Hepatocyte (in vitro differentiated cells): ENCODE measurements at places on chromosomes 4 and X.

DNA sequence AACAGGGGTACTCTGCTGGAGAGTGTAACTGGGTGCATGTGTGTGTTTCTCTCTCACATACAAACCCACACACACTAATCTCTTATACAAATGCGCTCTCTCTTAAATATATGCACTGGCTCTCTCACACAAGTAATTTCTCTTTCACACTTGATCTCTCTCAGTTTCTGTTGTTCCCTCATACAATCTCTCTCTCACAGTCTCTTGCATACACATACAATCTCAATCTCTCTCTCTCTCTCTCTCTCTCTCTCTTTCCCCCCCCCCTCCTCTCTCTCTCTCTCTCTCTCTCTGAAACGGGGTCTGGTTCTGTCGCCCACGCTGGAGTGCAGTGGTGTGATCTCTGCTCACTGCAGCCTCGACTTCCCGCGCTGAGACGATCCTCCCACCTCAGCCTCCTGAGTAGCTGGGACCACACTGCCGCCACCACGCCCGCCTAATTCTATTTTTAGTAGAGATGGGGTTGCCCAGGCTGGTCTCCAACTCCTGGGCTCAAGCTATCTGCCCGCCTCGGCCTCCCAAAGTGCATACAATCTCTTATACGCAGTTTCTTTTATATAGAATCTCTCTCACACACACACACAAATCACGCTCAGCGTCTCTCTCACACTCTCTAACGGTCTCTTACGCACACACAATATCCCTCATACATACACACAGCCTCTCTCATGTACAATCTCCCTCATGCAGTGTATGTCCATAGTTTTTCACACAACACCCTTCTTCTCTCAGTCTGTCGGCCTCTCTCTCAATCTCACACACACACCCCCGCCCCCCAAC, 518 bp upstream of the FAM241A start:
- DNase-seq = no peak

DNA sequence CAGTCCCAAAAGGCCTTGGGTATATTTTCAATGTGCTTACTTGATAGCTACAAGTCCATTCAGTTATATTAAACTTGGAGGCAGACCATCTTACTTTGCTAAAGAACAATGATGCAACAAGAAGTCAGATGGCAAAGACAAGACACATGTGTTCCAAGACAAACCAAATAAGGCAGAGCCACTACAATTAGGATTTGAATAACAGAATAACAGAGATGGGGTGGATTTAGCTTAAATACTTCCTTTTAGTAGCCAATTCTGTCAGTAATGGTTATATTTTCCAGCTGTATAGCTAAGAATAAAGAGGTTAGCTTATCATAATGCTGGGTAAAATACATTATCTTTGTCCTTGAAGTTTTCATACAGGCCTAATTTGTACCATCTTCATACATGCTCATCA, 37.7 kb upstream of the FRAS1 start:
- no peak for DNase-seq

DNA sequence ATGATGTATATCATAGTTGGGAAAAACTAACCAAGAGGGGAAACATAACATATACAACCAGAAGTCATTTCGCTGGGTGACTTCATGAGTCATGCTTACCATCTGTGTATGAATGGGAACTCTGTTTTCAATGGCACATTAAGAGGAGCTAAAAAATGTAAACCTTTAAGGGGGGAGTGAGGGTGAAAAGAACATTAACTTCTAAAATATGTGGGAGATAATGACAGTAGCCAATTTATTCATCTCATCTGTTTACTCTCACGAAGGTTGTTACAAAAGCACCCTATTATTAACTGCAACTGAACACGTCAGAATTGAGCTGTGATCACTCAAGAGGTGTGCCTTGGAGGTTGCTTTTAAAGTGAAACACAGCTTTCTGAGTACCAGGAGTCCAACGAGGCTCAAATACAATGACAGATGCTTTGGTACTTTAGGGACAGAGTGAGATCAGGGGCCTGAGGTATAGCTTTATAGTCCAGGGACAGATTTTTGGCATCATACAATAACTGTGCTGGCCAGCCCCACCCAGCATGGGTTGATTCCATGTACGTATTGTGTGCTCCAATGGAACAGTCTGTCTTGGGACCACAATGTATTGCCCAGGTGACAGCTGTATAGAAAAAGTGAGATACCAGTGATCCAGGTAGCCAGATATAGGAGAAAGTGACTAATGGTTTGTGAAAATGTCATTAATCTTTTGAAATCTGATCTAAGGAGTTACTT, 107.3 kb downstream of the AMMECR1 start:
- DNase-seq = no peak

- DNase-seq = no peak
Measured at GRCh38 chr4:182010876-182011275, 232.3 kb upstream of the TENM3 start.

DNA sequence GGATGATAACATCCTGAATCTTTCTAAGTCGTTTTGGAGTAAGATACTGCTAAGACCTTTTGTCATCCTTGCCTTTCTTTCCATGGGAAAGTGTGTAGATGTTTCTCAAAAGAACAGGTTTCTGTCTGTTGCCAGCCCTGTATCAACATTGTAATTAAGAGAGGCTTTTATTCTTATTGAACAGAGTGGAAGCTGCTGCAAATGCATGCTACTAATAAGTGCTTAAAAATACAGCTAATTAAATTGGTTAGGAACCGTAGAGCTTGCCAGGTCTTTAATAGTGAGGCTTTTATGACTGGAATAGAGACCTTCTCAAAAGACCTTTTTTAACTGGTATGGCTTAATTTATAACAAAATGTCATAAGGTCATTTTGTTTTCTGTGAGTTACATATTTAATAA, 34.4 kb downstream of the INTU start:
- DNase-seq = no peak

DNA sequence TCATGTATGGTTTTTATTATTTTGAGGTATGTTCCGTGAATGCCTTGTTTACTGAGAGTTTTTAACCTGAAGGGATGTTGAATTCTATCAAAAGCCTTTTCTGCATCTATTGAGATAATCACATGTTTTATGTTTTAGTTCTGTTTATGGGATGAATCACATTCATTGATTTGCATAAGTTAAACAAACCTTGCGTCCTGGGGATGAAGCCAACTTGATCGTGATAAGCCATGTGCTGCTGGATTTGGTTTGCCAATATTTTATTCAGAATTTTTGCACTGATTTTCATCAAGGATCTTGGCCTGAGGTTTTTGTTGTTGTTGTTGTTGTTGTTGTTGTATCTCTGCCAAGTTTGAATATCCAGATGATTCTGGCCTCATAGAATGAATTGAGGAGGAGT, 43.8 kb downstream of the CDX4 start:
- no peak for DNase-seq

DNA sequence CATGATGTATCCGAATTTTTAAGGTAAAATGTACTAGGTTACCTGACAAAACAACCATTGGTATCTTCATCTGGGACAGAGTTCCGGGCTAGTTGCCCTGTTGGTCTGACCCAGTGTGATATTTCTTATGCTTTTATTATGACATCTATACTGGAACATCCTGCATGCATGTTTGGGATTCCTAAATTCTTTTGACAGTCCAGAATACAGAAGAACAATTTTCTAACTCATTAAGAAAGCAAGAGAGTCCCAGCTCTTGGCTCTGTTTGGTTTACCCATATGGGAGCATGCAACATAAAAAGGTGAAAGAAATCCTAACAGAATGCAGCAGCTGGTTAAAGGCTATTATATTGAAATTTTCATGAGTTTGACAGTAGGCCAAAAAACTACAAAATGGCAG, 247.7 kb upstream of the FTHL17 start:
- no peak for DNase-seq

DNA sequence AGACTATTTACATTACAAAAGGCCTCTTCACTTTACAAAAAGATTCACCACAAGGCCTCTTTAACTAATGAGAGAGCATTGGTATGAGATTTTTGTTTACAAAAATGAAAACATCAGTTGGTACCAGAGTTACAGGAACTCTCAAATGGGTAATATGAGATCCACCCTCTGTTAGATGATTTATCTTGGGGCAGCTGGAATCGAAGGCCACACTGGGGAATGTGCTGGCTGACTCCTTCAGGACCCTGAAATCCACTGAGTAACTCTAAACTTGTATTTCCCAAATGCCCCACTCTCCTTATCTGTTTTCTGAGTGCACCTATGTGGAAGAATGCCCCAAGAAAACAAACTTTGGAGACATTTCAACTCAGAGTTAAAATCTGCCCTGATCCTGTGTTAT, 232.9 kb upstream of the F9 start:
- no peak for DNase-seq
